Erythroblast (primary cell): ENCODE measurements at places on chromosomes 16 and 17.

- no peak for DNase-seq
Observed at GRCh38 chr16:89444151-89444723, 46.1 kb downstream of the ANKRD11 start.

DNA sequence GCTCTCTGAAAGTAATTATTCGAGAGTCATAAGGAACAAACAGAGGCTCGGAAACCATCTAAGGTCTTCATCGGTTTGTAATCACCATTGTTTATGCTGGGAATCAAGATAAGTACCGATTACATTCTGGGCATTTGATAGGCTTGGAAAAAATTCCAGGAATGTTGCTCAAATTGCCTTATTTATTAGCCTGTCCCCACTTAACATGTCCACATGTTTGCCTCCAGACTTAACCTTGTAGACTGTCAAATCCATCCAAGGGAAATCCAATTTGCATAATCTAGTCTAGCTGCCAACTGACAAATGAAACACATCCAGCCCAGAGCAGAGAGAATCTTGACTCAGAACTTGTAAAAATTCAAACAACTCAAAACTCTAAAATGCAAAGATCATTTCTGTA, 51.3 kb upstream of the TMC5 start:
- DNase-seq = no peak

GRCh38 chr17:6555331-6556120, 829 bp downstream of the PITPNM3 start:
- DNase-seq = no peak

- DNase-seq = no peak
Observed at GRCh38 chr16:65061935-65062518, 59.8 kb downstream of the CDH11 start.

DNA sequence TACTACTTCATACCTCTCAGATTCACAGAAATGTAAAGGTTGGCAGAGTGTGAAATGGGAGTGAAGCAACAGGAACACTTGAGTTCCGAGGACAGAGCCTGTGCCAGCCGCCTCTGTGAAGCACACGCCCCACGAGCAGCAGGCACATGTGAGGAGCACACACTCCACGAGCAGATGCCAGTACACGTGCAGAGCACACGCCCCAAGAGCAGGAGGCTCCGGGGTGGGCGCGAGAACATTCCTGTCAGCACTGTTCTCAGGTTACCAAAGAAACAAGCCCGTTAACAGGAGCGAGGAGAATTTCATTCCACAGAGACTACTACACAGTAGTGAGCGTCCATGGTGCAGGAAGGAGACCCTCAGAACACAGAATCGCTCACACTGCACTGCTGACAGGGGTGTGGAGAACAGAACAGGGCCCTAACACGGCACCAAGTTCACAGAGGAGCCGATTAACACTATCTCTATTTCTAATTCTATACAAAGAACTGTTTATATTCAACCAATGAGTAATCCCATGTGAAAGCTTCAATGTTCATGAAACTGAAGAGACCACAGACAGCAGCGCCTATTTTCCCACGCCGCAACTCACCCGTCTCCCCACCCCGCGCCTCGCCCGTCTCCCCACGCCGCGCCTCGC, 40.1 kb downstream of the KLHDC4 start:
- no peak for DNase-seq

- DNase-seq = no peak
Observed at GRCh38 chr16:10242097-10242496, 59.9 kb upstream of the GRIN2A start.

DNA sequence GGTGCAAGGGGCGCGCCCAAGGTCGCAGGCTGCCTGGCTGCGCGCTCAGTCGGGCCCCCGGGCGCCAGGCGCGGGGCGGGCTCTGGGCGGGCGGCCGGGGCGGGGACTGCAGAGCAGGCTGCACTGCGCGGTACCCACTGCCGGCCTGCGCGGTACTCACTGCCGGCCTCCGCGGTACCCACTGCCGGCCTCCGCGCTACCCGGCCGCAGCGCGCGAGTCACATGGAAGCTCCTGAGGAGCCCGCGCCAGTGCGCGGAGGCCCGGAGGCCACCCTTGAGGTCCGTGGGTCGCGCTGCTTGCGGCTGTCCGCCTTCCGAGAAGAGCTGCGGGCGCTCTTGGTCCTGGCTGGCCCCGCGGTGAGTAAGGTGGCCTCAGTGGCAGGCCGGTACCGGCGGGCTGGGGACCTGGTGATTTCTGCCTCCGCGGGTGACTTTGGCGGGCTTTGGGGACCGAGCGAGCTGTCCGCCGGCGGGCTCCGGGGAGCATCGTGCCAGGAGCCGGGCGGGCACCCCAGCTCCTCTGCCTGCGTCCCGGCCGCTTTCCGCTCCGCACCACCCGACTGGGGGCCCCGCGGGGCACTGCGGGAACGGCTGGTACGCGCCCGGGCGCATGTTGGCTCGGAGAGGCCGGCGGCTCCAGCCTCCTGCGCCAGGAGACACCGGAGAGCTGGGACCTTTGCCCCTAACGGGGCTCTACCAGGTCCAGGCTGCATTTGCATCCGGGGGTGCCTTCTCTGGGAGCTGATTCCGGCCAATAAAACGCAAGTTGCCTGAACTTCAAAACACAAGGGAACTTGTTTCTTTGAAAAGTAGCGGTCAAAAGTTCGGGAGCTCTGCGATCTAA, at the start of gene SLC47A1:
TSS of gene SLC47A1 (plus strand) at position 137 of the 844 bp plus-strand sequence. CDS start at position 223, 86 bp downstream.
- DNase-seq = no peak

DNA sequence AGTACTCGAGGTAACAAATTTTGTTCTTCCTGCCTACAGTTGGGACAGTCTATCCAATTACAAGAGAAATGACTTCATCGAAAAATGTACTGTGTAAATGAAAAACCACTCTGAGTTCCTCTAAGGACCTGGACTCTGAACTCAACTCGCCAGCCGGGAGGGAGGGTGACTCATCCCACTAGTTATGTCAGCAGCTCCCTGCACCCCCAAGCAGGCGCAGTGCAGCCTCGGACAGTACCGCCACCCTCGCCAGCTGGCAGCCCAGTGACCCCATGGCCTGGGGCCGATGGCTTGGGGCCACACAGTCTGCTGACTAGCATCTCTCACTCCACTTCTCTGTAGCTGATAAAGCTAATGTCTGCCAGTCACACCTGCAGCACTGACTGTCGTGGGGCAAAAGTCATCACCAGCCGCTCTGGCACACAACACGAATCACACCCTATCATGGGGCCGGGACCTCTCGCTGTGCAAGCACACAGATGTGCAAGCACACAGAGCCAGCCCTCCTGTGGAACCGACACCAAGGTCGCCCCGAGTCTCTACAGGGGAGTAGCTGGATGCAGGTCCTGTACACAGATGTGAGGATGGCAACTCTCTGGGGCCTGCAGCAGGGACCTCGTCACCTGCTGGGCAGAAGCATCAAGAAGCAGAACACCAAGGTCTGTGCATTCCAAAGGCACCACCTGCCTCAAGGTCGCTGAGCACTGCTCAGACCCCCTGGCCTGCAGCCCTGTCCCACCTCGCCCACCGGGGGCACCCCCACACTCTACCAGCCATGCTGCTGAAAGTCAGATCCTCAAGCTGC, 5.7 kb downstream of the CSNK1D start:
- peak; percentile 79 for DNase-seq

GRCh38 chr17:71548540-71549190, 572.2 kb upstream of the SOX9 start:
- no peak for DNase-seq

DNA sequence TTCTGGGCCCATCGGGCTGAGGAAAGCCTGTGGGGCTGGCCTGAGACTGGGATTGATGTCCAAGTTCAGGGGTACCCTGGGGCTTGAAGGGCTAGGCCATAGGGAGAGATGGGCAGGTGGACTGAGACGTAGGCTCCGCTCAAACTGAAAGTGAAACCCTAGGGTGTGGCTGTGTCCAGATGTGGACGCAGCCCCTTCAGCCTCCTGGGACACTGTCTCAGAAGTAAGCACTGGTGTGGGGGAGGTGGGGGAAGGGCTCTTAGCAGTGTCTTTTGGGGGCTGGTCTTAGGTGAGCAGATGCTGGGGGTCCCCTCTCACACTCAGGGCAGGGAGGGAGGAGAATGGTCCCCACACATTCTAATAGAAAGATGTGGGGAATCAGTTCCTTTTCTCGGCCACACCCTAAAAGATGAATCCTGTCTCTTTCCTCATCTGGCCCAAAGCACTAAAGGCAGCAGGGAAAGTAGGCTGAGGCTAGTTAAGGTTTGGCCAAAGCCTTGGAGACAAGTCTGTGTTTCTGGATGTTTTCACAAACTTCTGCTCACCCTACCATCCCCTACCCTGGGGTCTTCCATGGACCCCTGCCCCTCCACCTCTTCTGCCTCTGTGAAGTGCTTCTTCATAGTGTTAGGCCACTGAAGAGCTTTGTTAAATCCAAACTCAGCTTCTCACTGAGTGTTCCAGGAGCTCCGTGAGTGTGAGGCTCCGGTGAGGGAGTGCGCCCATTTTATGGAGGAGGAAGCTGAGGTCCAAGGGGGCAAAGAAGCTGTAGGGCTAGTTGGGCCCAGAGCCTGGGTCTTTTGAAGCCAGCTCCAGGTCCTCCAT, 5.6 kb downstream of the FMNL1 start:
- peak; percentile 53 for DNase-seq

GRCh38 chr16:55152875-55153390, 171.1 kb upstream of the IRX6 start:
- DNase-seq = no peak

- no peak for DNase-seq
Observed at GRCh38 chr16:23006380-23006779, 142.9 kb downstream of the USP31 start.

DNA sequence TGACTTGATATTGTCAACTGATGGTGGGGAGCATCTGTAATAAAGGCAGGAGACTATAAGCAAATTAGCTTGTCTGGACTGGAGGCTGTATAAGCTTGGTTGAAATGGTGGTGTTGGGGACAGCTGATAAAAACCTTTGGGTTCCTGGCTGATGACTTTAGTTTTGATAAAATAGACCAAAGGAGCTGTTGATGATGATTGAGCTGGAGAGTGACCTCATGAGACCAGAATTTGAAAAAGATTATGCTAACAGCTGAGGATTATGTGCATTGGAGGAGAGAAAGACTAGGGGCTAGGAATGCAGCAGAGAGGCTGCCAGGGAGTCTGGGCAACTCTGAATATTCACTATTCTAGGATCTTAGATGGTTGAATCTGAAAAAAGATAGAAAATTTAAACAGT, 8.7 kb upstream of the CDC27 start:
- peak; percentile 88 for DNase-seq

- no peak for DNase-seq
Observed at GRCh38 chr16:54241525-54241924, 45.1 kb downstream of the IRX3 start.

- DNase-seq = peak; percentile 84
Observed at GRCh38 chr17:80426671-80427326, 11.8 kb downstream of the ENDOV start.

- DNase-seq = no peak
Observed at GRCh38 chr16:70570967-70571570, 47.5 kb downstream of the SF3B3 start.

DNA sequence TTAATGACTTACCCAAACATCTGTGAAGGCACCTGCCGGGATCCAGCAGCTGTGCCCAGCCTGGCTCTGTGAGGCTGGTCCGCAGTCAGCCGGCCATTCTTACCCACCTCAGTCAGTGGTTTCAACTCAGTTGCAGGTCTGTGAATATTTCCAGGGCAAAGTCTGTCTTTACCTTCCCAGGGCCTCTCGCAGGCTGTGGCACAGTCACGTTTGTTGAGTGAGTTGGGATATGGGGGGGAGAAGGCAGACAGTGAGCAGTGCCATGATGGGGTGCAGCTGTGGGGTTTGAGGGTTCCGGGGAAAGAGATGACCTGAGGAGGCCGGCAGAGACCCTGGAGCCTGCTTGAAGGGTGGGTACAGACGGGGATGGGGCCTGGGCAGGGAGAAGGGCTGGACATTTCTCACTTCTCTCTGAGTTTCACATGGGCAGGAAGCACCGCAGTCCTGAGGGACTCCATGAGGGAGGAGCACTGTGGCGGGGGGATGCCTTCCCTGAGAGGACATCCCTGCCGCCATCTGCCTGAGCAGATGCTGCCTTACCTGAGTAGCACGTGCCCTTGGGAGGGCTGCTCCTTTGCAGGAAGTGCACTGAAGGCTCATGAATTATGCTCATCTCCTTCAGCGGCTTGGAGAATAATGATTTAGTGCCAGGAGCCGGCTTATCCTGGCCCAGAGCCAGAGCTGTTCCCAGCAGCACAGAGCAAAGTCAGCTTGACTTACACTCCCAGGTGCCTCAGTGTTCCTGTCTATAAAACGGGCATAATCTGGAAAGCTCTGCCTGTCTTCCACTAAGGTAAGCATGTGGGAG, 48.1 kb downstream of the KSR1 start:
- DNase-seq = no peak

DNA sequence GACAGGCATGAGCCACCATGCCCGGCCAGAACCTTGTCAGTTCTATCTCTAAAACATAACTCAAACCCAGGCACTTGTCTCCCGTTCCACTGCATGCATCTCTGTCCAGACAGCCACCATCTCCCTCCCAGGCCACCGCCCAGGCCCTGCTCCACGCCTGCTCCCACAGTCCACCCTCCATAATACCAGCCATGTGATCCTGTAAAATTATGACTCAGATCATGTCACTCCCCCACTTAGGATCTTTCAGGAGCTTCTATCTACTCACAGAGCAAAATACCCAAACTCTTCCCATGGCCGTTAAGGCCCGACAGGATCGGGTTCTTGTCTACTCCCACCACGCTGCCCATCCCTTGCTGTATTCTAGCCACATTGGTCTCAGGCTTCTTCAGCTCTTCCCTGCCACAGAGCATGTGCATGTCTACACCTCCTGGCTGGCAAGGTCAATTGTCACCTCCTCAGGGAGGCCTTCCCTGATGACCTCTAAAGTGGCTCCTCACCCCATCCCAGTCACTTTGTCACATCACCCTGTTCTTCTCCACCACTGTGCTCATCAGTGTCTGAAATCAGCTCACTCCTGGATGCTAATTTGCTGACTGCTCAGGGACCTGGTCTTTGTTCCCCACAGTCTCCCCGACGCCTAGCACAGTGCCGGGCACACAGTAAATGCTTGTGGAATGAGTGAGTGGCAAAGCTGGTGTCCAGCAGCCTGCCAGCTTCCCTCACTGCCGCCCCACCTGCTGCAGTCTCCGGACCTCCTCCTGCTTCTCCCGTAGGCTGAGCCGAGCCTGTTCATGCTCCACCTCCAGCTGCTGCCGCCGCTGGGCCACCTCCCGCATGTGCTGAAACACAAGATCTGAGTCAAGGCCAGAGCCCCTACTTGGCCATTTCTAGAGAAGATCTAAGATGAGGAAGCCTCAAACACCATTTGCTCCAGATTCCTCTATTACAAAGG, 6.7 kb downstream of the TSPOAP1 start:
- DNase-seq = no peak

DNA sequence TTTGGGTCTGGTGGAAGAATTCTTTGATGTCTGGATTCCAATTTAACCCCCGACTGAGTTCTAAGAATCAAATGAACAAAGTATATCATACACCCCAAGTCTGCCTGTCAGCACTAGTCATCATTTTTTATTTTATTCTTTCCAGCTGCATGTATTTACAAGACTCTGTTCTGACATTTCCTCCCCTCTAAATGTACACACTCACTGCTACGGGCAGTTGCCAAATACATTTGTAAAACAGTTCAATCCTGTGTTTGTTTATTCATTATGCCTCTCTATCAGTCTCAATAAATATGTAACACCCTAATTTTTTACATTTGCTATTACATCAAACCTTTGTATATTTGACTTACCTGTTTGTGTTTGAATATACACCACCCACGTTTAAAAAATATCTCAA, 422.3 kb upstream of the PSMD7 start:
- DNase-seq = no peak

- no peak for DNase-seq
Observed at GRCh38 chr17:46106966-46107644, 86.1 kb downstream of the KANSL1 start.
